ENCODE measurements at places on chromosomes 6 and 20. TPM values are rescaled to one million over a fixed set of nuclear protein-coding genes. Genes with fewer than 3 reads are reported as not detected.

- no peak for DNase-seq
Observed at GRCh38 chr20:32116079-32116521, 6.6 kb downstream of the TM9SF4 start.

- no peak for DNase-seq
Observed at GRCh38 chr6:3707024-3707423, 44.5 kb downstream of the PXDC1 start.

- DNase-seq: no peak
Observed at GRCh38 chr6:145731447-145731846, 3.9 kb downstream of the EPM2A start.

DNA sequence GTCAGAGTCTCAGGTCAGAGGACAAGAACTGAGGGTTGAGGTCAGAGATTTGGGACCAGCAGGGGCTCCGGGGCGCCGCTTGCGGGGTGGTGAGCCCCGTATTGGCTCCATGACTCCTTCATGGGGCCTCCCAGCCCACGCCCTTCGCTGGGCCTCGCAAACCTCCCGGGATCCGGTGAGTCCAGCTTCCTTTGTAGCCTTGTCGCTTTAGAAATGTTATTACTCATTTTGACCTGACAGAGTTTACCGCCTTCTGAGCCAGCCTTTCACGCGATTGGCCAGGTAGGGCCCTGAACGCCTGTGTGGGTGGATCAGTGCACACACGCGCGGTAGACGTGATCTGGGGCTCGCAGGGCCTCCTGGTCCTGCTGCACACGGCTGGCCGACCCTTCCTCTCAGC, 181.1 kb downstream of the ERMARD start:
- no peak for DNase-seq

The MAPK13 gene
- 30.1 TPM for polyA plus RNA-seq

- no peak for DNase-seq
Observed at GRCh38 chr6:37838219-37838921, 18.8 kb downstream of the ZFAND3 start.

GRCh38 chr6:27582928-27583725, 110.2 kb upstream of the ZNF184 start:
- no peak for DNase-seq

All from thymus (tissue), 14 donors.